ENCODE measurements at places on chromosomes 7 and 10.

GRCh38 chr10:45457487-45457886, 83.5 kb downstream of the ALOX5 start:
- no peak for DNase-seq

DNA sequence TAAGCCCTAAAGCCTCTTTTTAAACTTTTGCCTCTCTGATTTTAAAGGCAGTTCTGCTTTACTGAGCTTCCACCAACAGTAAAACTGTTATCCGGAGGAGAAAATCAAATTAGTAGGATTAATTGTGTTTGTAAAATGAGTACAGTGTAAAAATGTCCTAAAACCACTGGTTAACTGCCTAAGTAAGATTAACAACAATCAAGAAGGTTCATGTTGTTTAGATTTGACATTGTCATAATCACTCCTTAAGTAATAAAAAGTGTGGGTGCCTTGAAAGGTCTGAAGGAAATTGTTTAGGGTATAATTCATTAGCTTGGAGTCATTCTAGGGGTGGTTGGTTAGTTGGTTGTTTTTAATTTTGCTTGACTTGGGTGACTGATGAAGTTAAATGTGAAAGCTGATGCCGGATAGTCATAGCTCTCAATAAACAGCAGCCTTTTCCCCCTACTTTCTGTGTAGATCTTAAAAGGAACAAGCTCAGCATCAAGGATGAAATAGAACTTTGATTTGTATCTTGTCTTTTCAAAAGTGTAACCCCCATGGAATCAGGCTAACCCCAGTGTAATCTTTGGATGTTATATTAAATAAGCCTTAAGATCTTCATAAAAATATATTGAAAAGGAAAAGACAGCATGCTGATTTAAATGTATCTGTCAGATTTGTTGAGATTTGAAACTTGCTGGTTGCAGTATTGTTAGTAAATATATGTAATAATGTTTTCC, 148.3 kb downstream of the ARID5B start:
- DNase-seq: no peak

- no peak for DNase-seq
These were observed 68.3 kb downstream of the PRKAG2 start for GRCh38 chr7:151808400-151809145.

DNA sequence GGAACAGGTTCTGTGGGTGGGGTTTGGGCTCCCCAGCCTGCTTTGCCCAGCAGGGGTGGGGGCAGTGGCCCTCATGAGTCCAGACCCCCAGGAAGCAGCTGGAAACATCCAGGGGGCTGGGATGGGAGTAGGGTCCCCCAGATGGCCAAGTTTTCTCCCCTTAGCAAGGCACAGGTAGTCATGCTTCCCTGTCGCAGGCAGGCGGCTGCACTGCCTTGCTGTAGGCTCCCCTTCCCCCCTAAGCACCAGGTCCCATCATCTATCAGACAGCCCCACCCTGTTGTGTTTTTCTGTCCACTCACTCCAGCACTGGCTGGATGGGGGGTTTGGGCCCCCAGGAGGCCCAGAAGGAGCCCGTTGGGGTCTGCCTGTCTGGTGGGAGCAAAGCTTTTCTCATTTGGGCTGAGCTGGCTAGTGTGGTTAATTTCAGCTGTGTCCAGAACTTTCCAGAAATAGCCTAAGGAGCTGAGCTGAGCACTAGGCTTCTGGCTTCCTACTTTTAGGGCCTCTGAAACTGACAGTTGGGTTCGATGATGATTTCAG, 7.9 kb downstream of the BRI3 start:
- no peak for DNase-seq

GRCh38 chr10:84583501-84583900, 255.1 kb downstream of the CCSER2 start:
- DNase-seq: no peak
